Stimulated activated CD4-positive, alpha-beta T cell treated with anti-CD3 and anti-CD28 coated beads, Interleukin-1b, Interleukin-23, amount 100 ng/mL, for 1 hour (primary cell): ENCODE measurements at places on chromosomes 3 and 15.
A peak's percentile ranks its signal among the peaks of the same experiment; 100 is the strongest.

DNA sequence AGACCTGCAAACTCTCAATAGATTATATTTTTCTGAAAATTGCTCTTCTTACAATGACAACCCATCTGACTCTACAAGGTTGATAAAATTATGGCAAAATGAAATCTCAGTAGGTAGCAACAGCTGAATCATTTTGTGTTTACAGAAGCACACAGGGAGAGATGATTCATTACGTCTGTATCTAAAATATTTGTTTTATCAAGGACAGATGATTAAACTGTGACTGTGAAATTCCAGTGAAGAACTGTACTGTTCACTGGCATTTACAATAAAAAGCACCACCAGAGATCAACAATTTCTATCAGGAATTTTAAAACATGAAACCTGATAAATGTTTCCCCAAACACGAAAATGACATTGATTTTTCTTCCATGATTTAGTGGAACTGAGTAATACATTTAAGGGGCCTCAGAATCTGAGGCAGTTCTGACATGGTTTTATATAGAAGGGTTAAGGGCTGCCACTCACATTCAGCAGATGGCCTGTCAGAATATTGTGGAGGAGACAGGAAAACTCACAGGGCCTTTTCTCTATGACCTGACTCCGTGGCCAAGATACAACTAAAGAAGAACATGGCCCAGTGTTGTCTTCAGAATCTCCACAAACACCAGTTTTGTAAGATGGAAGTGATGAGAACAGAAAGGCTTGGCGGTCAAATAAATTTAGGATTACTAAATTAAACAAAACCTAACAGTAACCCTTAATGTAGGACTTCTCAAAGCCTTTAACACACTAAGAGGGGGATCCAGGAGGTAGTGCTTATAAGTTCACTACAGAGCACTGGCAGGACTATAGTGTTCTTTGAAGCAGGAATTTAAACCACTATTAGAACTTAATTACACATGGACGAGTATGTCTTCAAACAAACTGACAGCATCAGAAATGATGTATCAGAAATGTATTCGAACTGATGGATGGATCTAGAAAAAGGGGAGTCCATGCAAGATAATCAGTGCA, 25.9 kb downstream of the RAD18 start:
- no peak for DNase-seq

GRCh38 chr15:101620671-101621070, 31.5 kb downstream of the TM2D3 start:
- no peak for DNase-seq

DNA sequence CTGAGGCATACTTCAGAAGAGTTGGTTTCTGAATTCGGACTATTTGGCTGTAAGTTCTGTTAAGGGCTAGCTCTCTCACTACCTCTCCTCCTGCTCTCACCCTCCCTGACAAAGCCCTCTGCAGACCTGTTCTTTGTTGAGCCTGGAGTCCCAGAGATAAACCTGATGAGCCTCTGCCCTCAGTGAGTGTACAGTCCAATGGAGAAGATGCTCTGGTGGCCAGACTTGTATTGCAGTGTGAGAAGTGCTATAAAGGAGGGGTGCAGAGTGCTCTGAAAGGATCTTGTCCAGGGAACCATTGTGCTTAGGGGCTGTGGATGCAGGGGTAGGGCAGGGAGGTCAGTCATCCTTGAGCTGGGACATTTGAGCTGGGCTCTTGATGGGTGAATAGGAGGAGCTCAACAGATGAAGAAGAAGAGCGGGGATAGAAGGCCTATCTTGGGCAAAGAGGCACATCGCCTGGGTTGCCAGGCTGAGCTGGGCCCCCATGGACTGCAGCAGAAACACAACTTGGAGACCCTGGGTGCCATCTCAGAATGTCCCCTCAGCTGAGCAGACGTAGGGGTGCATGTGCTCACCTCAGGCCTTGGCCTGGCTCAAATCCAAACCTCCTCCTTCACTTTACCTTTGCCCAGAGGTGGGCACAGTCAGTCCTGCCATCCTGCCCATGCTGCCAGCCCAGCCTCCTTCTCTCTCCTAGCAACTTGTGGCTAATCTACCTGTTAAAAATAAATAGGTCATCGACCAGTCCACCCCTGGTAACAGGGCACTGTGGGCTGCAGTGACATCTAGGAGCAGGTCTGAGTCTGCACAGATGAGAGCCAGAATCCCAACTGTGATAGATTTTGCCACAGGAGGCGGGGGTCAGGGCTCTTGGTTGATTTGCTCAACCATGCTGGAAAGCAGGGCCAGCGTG, 3.3 kb downstream of the CAND2 start:
- DNase-seq, result no peak

- DNase-seq, result no peak
Observed at GRCh38 chr3:46337911-46338310, 16.0 kb upstream of the CCR2 start.

GRCh38 chr3:40476478-40477470, at the start of gene ZNF619:
Gene ZNF619, plus strand, starts transcription at chr3:40477122. Its CDS starts 858 bp downstream, at chr3:40477980.
- DNase-seq, result no peak

- DNase-seq, result no peak
Observed at GRCh38 chr3:175193815-175194518, 334.8 kb downstream of the NAALADL2 start.

DNA sequence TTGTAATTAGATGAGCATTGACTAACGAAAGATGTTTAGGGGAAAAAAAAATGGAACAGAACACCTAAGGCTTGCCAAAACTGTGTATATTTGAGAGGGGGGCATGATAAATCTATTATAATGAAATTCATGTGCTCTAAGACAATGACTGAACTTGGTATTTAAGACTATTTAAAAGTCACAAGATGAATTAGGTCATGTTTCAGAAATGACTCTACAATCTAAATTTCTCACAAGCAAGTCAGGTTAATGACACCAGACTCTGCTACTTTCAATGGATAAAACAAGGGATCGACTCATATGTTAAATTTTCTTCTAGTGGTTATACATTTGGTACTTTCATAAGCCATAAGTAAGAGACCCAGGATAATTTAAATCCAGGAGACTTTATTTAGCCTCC, 78.4 kb downstream of the DUT start:
- no peak for DNase-seq

DNA sequence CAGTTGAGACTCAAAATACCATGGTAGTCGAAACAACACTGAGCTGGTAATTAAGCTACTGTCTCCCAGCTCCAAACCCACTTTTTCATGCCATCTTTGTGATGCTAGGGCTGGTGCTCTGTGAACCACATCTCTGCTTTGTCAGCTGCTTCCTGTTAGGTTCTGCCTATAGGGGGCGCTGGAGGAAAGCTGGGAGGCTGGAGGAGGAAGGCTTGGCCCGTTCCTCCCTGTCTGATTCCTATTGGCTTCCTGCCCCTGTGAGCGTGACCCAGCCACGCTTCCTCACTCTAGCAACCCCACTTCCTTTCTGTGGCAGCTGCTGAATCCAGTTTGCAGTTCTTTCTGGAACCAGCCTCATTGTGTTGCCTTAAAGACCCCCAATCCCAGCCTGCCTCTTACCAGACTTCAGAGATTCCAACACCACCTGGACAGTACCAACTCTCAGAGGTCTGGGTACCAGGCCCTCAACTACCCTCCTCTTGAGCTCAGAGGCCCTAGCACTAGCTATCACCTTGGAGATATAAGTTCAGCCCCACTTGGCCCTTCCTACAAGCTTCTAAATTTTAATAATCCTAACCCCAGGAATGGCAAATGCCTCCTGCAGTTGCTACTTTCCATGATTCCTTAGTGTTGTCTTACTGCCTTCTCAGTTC, 120.9 kb downstream of the ERC2 start:
- no peak for DNase-seq

GRCh38 chr15:38549222-38549621, 15.4 kb downstream of the RASGRP1 start:
- no peak for DNase-seq

- DNase-seq, result no peak
Observed at GRCh38 chr15:66187271-66187670, 66.3 kb downstream of the MEGF11 start.

DNA sequence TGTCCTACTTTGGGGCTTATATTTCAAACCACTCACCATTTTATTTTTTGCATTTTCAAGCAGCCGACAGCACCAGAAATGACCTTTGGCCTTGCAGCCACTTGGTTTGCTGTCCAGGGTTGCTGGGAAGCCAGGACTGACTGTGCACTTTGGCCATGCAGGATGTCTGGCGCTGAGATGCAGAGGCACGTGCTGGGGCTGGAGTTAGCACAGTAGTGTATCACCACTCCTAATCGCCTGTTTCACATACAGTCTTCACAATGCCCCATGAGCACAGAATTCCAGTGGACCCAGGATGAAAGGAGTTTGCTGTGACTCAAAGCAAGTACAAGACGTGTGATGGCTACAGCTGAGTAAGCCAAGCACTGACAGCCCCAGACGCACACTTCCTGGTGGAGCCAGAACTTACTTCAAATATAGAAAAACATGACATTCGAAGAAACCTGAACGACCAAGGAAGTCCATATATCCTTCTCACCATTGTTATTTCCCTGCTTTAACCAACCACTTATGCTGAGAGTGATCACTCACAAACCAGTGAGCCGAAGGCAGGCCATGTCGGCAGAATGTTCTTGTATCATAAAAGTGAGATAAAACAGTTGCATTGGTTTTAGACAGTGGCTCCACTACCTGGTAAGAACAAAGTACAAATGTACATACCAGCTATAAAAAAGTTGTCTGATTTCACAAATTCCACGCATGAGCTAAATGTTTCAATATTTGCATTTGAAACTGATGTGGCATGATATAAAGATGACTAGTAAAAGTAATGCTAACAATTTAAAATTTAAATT, 16.0 kb downstream of the OCA2 start:
- no peak for DNase-seq

DNA sequence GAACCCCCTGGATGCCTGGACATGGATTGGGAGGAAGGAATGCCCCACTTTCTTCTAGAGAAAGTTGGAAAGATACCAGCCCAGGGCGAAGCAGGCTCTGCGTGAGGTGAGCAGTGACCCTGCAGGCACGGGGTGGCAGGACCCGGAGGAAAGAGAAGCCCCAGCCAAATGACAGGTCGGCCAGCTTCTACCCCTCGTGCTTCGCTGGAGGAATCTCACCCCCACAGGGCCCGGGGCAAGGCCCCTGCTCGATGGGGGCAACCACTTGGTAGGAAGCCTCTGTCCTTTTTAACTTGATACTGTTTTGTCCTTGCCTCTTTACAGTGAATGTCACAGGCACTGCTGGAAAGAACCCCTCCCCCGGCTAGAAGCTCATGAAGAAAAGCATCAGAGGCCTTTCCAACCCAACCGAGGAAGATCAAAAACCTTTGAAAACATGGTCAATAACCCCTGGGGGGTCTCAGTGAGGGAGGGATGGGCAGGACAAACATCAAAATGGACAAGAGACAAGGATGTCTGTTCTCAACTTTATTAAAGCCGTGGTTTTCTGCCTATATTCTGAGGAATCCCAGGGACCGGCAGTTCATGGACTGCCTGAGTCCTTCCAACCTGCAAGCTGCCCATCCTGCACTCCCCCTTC, 54.4 kb downstream of the SH3BP5 start:
- DNase-seq, result no peak

GRCh38 chr15:74958320-74958907, 1.8 kb upstream of the RPP25 start:
- no peak for DNase-seq

GRCh38 chr3:37237252-37237651, 62.9 kb upstream of the LRRFIP2 start:
- DNase-seq, result no peak

- no peak for DNase-seq
Observed at GRCh38 chr15:80674245-80674614, 20.9 kb upstream of the ABHD17C start.

GRCh38 chr3:122931636-122932035, 95.9 kb downstream of the SEMA5B start:
- no peak for DNase-seq

- no peak for DNase-seq
Observed at GRCh38 chr15:45586125-45586524, 1.1 kb upstream of the BLOC1S6 start.

GRCh38 chr3:133572158-133573053, 1.1 kb upstream of the CDV3 start:
- no peak for DNase-seq

DNA sequence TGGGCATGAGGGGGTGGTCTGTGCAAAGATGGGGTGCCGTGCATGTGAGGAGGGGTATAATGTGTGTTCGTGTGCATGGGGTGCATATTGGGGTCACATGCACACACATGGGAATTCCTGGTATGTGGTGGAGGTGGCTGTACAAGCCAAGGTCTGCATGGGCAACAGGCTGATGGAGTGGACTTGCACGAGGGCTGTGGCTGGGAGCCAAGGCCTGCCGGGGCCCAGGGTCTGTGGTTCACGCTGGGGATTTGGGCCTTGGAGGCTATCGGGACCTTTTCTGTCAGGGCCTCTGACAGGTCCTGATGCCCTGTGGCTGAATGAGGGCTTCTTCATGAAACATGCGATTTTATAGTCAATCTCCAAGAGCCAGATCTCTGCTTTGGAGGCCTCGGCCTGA, 9.8 kb upstream of the PLXND1 start:
- DNase-seq, result no peak

GRCh38 chr3:188170461-188171459, 16.8 kb downstream of the LPP start:
- peak; percentile 30 for DNase-seq

DNA sequence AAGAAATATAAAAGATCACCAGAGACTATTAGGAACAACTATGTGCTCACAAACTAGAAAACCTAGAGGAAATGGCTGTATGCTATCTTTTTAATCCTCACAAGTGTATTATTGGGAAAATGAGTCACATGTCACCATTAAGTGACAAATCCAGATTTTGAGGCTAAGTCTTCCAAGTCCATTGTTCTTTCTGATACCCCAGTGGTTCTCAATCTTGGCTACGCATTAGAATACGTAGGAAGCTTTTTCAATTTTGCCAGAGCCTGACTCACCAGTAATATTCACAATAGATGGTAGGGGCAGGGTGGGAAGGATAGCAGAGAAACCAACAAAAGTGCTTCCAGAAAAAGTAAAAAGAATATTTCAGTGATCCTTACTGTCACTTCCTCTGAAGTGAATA, 117.0 kb downstream of the FILIP1L start:
- no peak for DNase-seq

- DNase-seq, result no peak
Observed at GRCh38 chr15:55202206-55202605, 5.5 kb upstream of the RSL24D1 start.

GRCh38 chr15:89704411-89704810, 13.8 kb downstream of the WDR93 start:
- DNase-seq, result no peak

DNA sequence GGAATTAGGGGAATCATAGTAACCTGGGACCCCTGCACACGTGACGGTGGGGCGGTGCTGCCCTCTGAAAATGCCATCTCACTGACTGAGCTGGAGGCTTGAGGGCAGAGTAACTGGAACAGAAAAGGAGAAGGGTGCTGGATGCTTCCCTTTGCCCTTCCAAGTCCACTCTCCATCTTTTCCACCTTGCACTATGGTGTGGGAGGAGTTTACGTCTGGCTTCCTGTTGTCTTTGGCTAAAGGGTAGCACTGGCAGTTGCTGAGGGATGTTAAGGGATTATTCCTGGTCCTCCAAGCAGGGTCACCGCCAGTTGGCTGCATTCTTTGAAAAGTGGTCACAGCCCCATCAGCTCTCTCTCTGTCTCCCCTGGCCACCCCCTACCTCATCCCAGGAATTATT, 129.4 kb upstream of the SNTN start:
- no peak for DNase-seq
